ENCODE measurements at places on chromosomes 6 and 20.
A peak's percentile ranks its signal among the peaks of the same experiment; 100 is the strongest.

GRCh38 chr6:121925024-121925423 is 474.4 kb upstream of the HSF2 start:
- DNase-seq = no peak

- DNase-seq = no peak
These were observed 33.1 kb upstream of the CNKSR3 start for GRCh38 chr6:154543628-154544027.

- no peak for DNase-seq
These were observed 48.3 kb upstream of the TBC1D32 start for GRCh38 chr6:121382467-121383121.

- DNase-seq = no peak
These were observed 49.4 kb upstream of the FYN start for GRCh38 chr6:111922454-111923297.

DNA sequence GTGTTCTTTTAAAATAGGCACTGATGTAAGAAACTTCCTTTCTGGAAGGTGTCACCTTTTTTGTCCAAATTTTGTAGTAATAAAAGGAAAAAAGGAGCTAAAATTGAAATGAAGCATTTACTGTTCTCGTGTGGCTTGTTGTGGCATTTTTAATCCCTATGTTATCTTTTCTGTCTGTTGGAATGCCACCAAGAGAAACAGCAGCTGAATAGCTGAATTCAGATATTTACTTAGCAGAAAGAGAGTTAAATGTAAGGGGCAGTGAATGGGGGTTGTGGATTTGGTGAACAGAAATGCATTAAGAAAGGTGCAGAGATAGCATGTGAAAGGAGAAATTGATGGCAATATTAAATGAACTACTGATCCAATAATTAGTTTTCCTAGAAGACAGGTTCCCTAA is 573.6 kb upstream of the EPHA7 start:
- no peak for DNase-seq

DNA sequence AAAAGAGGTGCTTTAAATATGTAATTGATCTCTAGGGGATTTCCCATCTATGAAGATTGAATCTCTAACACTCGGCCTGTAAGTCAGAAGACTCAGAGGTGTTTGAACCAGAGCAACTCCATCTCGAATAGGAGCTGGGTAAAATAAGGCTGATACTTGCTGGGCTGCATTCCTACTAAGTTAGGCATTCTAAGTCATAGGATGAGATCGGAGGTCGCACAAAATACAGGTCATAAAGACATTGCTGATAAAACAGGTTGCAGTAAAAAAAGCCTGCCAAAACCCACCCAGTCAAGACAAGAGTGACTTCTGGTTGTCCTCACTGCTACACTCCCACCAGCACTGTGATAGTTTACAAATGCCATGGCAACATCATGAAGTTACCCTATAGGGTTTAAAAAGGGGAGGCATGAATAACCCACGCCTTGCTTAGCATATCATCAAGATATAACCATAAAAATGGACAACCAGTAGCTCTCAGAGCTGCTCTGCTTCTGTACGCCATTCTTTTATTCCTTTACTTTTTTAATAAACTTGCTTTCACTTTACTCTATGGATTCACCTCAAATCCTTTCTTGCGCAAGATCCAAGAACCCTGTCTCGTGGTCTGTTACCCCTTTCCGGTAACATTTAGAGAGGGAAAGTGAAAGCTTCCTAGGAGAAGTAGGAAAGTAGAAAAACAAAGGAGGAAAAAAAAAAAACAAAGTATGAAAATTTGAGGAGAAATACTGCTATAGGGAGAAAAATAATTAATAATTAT is 129.7 kb upstream of the PHACTR1 start:
- no peak for DNase-seq

DNA sequence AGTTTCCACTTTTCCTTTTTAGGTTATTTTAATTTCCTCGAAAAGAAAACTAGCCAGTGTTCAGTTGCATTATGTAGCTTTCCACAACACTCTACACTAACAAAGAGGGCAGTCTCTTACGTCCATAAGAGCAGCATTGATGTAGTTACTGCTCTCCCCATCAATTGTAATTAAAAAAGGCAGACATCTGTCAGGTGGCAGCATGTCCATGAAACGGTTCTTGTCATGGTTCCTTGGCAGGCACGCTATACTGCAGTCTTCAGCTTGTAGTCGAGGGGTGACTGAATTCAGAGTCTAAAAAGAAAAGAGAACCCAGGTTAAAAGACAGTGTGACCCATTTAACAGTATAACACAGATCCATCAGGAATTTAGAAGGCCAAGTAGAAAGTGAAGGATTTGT is 80.1 kb upstream of the THEMIS start:
- DNase-seq = no peak

- DNase-seq = no peak
These were observed 110.1 kb upstream of the HS3ST5 start for GRCh38 chr6:114452785-114453401.

- no peak for DNase-seq
These were observed 202.0 kb upstream of the RNF24 start for GRCh38 chr20:4217349-4217841.

DNA sequence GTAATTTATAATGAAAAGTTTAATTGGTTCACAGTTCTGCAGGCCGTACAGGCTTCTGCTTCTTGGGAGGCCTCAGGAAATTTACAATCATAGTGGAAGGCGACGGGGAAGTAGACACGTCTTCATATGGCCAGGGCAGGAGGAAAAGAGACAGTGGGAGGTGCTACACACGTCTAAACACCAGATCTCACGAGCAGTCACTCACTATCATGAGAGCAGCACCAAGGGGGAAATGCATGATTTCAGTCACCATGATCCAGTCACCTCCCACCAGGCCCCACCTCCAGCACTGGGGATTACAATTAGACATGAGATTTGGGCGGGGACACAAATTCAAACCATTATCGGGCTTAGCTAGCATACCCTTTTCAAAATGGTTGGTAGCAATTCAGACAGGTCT is 41.2 kb downstream of the EIF2S2 start:
- no peak for DNase-seq

- no peak for DNase-seq
These were observed 36.2 kb downstream of the EYA4 start for GRCh38 chr6:133277228-133277899.

- peak; percentile 10 for DNase-seq
These were observed at the start of gene TCP11 for GRCh38 chr6:35141007-35141655. TCP11 (minus strand) TSS chr6:35141339; CDS start chr6:35140870, 469 bp downstream.

GRCh38 chr6:143449714-143450452 is 612 bp downstream of the ADAT2 start:
- DNase-seq = peak; percentile 23
